ENCODE measurements at places on chromosomes 4 and X.

DNA sequence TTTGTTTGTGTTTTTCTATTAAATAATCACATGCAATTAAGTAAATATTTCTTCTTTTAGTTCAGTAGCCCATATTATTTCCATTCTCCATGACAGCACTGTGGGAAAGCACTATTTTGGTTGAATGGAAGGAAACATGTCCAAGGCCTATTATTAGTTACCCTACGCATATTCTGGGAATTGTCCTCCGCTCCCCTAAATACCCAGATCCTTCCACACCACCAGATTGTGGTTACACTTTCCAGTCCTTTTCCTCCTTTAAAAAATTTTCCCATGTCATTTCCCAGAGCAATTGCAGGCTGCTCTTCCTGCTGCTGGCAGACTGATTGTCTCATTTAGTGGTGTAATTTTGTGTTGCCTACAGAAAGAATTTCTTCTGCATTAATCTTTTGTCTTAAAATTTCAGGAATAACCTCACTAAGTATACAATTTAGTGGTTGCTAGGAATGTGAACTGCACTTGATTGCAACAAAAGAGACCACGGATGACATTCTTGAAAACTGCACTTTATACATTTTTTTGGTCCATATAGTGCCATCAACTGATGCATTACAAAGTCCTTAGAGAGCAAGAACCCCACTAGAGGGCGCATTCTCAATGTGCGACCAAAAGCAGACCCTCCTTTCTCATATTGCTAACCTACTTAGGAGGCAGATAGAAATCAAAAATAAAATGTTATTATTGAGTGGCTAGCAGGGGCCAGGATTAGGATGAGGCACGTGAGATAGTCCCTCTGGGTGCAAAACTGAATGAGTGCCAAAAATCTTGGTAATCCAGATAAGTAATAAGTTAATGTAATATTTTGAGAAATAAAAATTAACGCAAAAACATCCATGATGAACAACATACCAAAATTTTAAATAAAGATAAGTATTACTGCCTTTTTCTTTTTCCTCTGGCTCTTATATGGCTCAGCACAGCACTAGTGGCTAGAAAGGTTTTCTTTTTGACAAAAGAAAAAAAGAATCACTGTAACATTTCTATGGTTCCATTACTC, 98.8 kb upstream of the IQCM start:
- DNase-seq, result no peak

- no peak for DNase-seq
Measured at GRCh38 chr4:128322986-128323385, 35.4 kb upstream of the PGRMC2 start.

DNA sequence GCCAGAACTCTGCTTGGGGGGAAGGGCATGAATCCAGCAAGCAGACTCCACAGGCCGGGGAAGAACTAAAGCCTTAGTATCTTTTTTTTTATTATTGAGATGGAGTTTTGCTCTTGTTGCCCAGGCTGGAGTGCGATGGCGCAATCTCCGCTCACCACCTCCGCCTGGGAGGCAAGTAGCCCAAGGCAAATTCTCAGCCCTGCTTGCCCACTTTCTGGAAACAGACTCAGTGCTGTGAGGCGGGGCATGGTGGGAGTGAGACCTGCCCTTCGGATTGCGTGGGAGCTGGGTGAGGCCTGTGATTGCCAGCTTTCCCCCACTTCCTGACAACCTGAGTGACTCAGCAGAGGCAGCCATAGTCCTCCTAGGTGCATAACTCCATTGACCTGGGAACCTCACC, 348.8 kb downstream of the GASK1B start:
- no peak for DNase-seq

- DNase-seq, result no peak
Measured at GRCh38 chr4:177482367-177482766, 40.1 kb upstream of the AGA start.

DNA sequence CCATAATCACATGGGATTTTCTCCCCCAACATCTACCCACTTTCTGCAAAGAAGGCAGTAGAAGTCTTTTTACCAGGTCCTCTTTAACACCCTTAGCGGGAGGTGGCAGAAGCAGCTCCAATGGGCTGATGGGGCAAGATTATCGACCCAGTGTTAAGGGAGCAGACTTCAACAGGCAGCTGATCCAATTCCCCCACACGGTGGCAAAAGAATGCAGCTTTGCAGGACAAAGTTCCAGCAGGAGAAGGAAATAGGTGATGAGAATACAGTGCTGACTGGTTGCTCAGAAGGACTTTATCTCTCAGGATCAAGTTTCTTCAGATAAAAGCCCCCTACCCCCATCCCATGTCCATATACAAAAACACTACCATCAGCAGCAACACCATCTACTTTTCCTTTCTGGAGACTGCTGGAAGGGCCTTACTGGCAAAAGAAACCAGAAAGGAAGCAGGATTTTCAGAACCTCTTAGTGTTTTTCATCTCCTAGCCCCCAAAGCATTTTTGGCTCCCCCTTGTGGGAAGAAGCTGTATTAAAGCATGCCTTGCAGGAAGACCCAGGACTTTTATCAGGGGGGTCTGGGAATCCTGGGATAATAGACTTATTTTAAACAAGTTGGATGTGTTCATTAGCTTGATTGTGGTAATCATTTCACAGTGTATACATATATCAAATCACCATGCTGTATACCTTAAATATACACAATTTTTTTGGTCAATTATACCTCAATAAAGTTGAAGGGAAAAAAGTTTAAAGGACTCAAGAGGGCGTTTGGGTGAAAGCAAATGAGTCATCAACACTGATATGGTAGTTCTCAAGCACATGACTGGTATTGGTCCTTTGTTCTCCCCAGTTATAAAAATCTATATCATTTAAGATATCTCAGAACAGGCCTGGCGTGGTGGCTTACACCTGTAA, 146.4 kb downstream of the GPC3 start:
- peak; percentile 0 for DNase-seq

DNA sequence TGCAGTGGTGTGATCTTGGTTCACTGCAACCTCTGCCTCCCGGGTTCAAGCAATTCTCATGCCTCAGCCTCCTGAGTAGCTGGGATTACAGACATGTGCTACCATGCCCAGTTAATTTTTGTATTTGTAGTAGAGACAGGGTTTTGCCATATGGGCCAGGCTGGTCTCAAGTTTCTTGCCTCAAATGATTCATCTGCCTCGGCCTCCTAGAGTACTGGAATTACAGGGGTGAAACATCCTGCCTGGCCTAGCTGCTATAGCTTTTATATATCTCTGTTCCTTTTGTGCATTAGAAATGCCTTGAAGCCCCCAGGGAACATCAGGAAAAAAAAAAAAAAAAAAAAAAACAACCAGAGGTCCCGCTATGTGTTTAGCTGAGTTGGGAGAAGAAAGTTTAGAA, 34.8 kb downstream of the UBE2K start:
- no peak for DNase-seq

- no peak for DNase-seq
Measured at GRCh38 chr4:152021788-152022438, 261.1 kb upstream of the GATB start.

DNA sequence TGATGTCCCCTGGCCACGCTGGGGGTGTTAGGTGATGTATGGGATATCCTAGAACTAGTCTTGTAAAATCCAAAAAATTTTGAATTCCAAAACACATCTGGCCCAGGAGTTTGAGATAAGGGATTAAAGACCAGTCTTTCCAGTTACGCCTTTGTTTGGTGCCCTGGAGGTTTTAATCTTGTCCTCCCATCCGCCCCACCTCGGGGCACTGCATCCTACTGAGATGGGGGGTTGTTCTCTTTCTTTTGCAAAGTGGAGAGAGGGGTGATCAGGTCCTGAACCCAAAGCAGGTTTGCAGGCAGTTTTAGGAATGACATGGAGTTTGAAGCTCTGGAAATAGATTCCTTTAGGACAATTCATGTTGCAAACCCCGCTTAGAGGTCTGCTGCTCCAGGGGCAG, 1.8 kb downstream of the SUV39H1 start:
- no peak for DNase-seq

DNA sequence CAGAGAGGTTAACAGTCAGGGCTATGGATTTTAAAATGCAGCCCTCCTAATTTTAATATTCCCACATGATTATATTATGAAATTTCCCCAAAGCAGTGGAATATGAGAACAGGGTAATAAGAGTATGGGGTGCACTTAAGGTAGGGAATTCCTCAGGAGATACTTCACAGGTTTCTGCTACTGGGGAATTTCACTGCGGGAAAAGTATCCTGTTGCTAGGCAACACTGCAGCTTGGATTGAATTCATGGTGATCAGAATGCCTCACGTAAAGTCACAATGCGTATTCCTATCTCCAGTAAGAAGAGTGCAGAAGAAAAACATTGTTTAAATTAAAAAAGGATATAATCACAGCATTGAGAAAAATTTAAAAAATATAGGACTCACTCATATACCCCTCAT, 398.1 kb upstream of the RPS6KA3 start:
- DNase-seq, result no peak

DNA sequence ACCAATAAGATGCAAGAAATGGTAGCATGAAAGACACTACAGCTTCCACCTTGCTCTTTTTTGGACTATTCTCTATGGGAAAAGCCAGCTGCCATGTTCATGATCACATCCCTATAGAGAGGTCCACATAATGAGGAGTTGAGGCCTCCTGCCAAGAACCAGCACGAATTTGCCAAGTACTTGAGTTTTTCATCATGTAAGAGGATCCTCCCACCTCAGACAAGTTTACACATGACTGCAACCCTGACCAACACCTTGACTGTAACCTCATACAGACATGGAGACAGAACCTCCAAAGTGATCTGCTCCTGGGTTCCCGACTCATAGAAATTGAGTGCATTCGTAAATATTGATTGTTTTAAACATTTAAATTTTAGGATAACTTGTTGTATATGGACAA, 135.2 kb upstream of the TSPAN5 start:
- DNase-seq, result no peak

DNA sequence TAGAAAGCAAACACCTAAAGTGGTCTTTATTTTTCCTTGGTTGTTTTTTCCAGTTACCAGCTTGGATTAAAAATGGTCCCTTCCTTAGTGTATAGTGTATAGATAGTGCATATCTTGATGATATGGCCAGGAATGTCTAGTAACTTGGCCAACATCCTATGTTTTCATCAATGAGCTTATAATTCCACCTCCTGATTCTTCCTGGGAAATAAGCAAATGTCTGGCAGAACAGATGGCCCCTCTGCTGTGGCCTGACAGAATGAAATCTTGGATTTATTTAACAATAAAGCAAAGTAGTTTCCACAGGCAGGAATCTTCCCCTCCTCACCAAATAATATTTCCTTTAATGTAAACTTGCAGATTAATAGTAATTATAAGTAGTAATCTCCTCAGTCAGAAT, 6.1 kb downstream of the SCARB2 start:
- DNase-seq, result no peak

DNA sequence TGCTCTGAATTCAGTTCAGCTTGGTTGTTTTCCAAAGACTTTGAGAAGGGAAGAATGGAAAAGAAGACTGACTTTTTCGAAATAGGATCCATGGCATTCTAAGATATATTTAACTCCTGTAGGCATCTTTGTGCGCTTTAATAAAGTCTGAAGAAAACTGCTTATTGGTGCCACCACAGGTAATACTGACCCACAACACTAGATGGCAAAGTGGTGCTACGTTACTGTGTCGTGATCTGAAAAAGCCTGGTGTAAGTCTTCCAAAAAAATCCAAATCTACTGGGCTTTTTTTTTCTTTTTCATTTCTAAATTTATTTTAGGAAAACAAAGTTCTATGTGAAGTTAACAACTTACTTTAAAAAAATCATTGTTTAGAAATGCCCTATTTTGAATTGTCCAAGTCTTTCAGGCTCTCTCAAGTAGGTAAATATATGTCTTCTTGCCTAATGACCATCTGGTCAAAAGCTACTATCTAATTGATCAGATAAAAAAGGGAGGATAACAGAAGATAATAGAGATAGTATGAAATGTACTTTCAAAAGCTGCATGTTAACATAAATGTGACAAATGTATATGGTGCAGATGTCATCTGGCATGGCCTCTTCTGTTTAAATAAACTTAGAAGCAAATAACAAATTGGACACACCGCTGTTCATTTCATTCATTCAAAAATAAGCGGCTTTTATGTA, 47.0 kb upstream of the MID1IP1 start:
- DNase-seq, result no peak

GRCh38 chr4:24736066-24736465, 59.3 kb upstream of the SOD3 start:
- DNase-seq, result no peak

GRCh38 chr4:188976644-188977115, 837.4 kb downstream of the TRIML1 start:
- peak; percentile 35 for DNase-seq

GRCh38 chrX:27968878-27969277, 12.4 kb downstream of the DCAF8L1 start:
- no peak for DNase-seq

DNA sequence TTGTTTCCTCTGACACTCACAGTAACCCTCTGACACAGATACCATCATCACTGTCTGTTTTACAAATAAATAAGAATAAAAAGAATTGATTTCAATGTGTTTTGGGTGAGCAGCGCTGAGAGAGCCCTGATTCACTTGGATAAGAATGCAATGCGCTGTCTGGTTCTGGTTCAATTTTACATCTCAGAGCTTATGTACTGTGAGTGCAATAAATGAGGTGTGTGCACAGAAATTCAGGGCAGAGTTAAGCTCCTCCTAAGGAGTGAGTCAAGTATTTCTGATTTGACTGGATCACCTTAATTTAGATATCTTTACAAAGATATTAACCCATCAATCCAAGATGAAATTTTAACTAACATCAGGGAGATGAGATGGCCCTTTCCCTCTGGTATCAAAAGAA, 11.2 kb downstream of the FAM9C start:
- no peak for DNase-seq

DNA sequence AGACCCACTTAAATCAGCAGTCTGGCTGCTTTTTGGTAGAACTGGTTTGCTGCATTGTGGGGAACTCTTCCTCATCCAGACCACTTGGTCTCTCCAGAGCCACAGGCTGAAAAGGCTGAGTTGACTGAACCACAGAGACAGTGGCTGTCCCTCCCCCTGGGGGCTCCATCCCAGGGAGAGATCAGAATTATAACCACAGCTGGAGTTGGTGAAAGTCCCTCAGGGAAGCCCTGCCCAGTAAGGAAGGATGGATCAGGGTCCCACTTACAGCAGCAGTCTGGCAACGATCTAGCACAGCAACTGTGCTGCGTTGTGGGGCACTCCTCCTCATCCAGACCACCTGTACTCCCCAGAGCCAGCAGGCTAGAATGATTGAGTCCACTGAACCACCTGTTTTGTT, 212.7 kb downstream of the SOX3 start:
- DNase-seq, result no peak

GRCh38 chr4:102791318-102791835, 30.6 kb upstream of the MANBA start:
- DNase-seq, result no peak

Data from NCI-H187 (cell line).